ENCODE measurements at places on chromosomes 3 and 15. TPM values are rescaled to one million over a fixed set of nuclear protein-coding genes. Genes with fewer than 3 reads are reported as not detected.

The PPIP5K1 gene
- total RNA-seq, result 79.9 TPM

DNA sequence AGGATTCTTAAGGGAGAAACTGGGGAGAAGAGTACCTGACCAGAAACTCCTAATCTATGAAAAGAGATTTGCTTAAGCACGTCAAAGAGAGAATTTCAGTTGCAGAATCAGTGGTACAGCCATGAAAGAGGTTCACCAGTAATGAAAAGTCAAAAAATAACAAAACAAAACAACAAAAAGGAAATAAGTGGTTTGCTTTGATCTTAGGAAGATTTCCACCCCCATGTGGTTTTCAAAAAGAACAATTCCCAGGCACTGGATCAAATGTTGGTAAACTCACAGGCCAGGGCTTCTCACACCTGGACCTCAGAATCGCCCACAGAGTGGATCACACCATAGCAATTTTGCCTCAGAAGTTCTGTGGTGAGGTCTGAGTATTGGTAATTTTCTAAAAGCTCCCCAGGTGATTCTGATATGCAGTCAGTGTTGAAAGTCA lies 67.5 kb downstream of the TMEM39A start:
- no peaks in the 10 kb centered on the region for H3K27me3 ChIP-seq
- no peak for DNase-seq
- no peak overlapping the region for H3K4me3 ChIP-seq
- no peaks in the 10 kb centered on the region for H3K4me1 ChIP-seq

The ZNF592 gene
- 19.0 TPM for total RNA-seq

The SOX14 gene
- total RNA-seq, result not detected

The CHRNA7 gene
- total RNA-seq, result 75.3 TPM

DNA sequence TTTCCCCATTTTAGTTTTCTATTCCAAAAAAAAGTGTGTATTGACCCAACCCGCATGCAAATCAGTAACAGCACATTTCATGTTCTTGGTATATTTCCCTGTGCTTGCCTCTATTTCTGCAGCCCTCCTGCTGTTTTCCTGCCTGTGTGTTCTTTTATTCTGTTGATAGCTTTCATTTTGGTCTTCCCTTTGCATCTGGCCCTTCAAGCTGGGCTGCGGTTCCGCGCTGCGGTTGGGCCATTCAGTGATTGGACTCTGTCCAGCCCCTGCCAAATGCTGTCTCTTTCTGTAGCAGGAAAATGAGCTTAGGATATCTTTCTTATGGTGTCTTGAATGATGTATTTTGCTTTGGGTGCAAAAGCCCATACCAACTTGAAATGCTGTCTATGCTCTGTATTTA lies 49.9 kb downstream of the ZNF621 start:
- no peaks in the 10 kb centered on the region for H3K4me1 ChIP-seq
- H3K27ac ChIP-seq, result no peak overlapping the region
- no peak overlapping the region for H3K4me3 ChIP-seq

DNA sequence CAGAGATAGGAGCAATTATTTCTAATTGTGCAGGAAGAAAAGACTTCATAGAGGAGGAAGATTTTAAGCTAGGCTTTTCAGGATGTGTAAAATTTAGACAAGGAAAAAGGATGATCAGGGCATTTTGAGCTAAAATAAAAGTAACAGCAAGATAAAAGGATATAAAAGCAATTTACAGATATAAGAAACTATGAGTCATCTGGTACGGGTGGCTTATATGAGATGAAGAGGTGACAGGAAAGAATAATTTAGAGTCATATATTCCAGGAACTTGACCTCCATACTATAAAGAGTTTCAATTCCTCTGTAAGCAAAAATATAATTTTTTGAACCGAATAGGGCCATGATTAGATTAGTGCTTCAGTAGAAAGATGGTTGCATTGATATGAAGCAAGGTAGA lies 273.7 kb downstream of the RBMS3 start:
- H3K4me3 ChIP-seq, result no peak overlapping the region
- no peaks in the 10 kb centered on the region for H3K27me3 ChIP-seq
- no peaks in the 10 kb centered on the region for H3K4me1 ChIP-seq
- no peaks in the 10 kb centered on the region for H3K36me3 ChIP-seq

The TCF12 gene
- 176 TPM for total RNA-seq

The NUTM1 gene
- total RNA-seq, result not detected

DNA sequence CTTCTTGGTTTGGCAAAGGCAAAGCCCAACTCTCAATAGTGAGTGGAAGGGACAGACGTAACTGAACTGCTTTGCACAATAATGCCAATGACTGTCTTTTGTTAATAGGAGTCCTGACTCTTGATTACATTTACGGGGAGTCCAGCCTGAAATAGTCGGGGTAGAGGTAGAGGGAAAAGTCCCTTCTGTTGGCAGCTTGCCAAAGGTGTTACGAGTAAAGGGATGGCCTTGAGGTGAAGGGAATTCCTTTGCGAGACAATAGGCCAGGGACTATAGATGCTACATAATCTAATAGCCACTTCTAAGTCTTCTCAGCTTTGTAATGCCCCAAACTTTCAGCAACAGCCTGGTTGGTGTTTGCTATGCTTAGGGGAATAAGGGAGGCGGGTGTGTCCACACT lies 2.2 kb upstream of the SENP2 start:
- H3K36me3 ChIP-seq, result no peaks in the 10 kb centered on the region
- no peak for DNase-seq
- peaks cover 33% of the 10 kb centered on the region for H3K4me1 ChIP-seq
- H3K27ac ChIP-seq, result no peak overlapping the region
- H3K27me3 ChIP-seq, result no peaks in the 10 kb centered on the region

- H3K4me3 ChIP-seq, result no peak overlapping the region
- DNase-seq, result no peak
- H3K4me1 ChIP-seq, result peaks cover 4% of the 10 kb centered on the region
- peaks cover 22% of the 10 kb centered on the region for H3K27me3 ChIP-seq
Observed at GRCh38 chr3:14631687-14632441, 19.7 kb upstream of the CCDC174 start.

GRCh38 chr15:33218071-33218491 lies 23.6 kb upstream of the FMN1 start:
- no peaks in the 10 kb centered on the region for H3K36me3 ChIP-seq
- no peak overlapping the region for H3K4me3 ChIP-seq
- no peak for DNase-seq
- H3K27me3 ChIP-seq, result no peaks in the 10 kb centered on the region
- H3K27ac ChIP-seq, result no peak overlapping the region
- no peaks in the 10 kb centered on the region for H3K4me1 ChIP-seq

The TTLL13 gene
- total RNA-seq, result not detected

GRCh38 chr3:111669926-111670630 lies 74.9 kb upstream of the ZBED2 start:
- no peak for DNase-seq
- H3K27me3 ChIP-seq, result no peaks in the 10 kb centered on the region
- peaks cover 1% of the 10 kb centered on the region for H3K4me1 ChIP-seq
- H3K36me3 ChIP-seq, result no peaks in the 10 kb centered on the region
- H3K4me3 ChIP-seq, result no peak overlapping the region

DNA sequence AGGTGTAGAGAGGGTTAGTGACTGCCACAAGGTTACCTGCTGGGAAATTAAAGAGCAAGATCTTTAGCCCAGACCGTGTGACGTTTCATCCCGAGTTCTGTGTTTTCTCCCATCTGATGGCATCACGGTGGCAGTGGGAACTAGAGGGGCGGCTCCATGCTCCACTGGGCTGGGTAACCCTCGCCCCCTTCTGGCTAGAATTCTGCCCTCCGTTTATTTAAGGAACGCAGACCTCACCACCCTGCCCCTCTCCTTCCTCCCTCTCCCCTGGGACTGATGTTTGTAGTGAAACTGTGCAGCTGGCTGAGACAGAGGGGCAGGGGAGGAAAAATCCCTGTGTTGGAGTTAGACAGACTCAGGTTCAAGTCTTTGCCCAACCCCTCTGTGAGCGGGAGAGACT lies 65.6 kb downstream of the ITGA11 start:
- no peak for DNase-seq
- peaks cover 22% of the 10 kb centered on the region for H3K4me1 ChIP-seq
- H3K36me3 ChIP-seq, result no peaks in the 10 kb centered on the region
- no peak overlapping the region for H3K27ac ChIP-seq

DNA sequence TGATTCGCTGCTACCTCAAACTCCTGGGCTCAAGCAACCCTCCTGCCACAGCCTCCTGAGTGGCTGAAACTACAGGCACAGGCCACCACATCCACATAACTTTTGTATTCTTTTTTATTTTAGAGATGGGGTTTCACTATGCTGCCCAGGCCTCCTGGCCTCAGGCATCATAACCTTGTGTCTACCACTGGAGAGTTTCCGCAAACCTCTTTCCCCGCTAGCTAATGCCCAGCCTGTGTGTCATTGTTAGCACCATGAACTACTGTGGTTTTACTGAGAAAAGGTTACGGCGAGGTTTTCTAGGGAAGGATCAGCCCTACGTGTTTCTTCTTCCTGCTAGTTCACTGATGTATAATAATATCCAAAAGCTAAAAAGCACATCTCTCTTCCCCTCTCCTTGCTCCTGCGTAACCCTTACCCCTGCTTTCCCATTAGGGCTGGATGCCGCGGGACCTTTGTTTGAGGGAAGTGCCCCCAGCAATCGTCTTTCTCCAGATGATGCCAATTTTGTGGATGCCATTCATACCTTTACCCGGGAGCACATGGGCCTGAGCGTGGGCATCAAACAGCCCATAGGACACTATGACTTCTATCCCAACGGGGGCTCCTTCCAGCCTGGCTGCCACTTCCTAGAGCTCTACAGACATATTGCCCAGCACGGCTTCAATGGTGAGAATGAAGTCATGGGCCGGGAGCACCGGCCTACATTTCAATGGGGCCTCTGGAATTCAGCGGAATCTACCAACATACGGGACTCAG lies 113.7 kb downstream of the LIPC start:
- H3K36me3 ChIP-seq, result no peaks in the 10 kb centered on the region
- no peak overlapping the region for H3K27ac ChIP-seq
- peak; percentile 19 for DNase-seq
- H3K4me1 ChIP-seq, result peaks cover 8% of the 10 kb centered on the region

The PCSK6 gene
- 24.4 TPM for total RNA-seq

The TRPM1 gene
- total RNA-seq, result not detected

DNA sequence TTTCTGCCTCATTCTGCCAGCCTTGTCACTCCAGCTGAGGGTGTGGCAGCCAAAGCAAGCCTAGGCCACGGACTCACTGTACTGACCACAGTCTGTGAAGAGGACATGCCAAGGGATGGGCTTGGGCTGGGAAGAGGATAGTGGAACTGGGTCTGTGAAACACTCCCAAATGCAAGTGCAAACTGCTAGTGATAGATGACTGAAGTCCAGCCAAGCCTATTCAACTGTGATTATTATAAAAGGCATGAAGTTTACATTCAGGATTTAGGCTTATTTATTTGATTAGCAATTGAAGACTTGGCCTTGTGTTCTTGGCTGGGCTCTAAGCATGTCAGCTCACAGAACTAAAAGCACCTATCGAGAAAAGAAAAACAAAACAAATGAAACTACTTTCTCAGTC lies 84.9 kb upstream of the UBE2E1 start:
- no peaks in the 10 kb centered on the region for H3K36me3 ChIP-seq
- no peaks in the 10 kb centered on the region for H3K4me1 ChIP-seq
- H3K27me3 ChIP-seq, result no peaks in the 10 kb centered on the region
- DNase-seq, result no peak

- H3K4me1 ChIP-seq, result peaks cover 18% of the 10 kb centered on the region
- peak overlapping the region; percentile 70 for H3K27ac ChIP-seq
- no peak overlapping the region for H3K4me3 ChIP-seq
- peaks cover 61% of the 10 kb centered on the region for H3K36me3 ChIP-seq
- no peaks in the 10 kb centered on the region for H3K27me3 ChIP-seq
- DNase-seq, result peak; percentile 70
Observed at GRCh38 chr3:50254577-50255250, 14.2 kb upstream of the SEMA3B start.

- no peaks in the 10 kb centered on the region for H3K36me3 ChIP-seq
- no peaks in the 10 kb centered on the region for H3K27me3 ChIP-seq
- H3K4me1 ChIP-seq, result peaks cover 16% of the 10 kb centered on the region
Observed at GRCh38 chr3:183253528-183254486, 754 bp downstream of the B3GNT5 start.

DNA sequence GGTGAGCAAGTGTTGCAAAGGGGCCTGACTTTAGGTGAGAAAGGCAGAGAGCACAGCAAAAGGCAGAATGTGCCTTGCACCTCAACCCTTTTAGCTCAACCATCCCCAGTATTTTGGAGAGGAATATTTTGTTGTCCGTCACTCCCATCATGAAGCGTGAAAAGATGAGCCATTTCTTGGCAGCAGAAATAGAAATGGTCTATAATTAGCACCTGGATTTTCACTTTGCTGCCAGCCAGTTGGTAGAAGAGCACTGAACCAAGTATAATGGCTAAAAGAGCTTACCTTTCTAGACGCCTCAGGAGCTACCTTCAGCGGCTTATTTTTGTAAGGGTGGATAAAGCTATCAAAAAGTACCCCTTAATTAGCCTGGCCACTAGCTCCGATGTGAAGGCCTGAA lies 406.7 kb downstream of the OCA2 start:
- no peak overlapping the region for H3K27ac ChIP-seq
- H3K27me3 ChIP-seq, result no peaks in the 10 kb centered on the region
- H3K4me1 ChIP-seq, result no peaks in the 10 kb centered on the region

All from stomach (tissue), 19 donors.